ENCODE measurements at places on chromosomes 3 and 15. TPM values are rescaled to one million over a fixed set of nuclear protein-coding genes. Genes with fewer than 3 reads are reported as not detected.
A peak's percentile ranks its signal among the peaks of the same experiment; 100 is the strongest.

Gene DUOXA2
- not detected for total RNA-seq

DNA sequence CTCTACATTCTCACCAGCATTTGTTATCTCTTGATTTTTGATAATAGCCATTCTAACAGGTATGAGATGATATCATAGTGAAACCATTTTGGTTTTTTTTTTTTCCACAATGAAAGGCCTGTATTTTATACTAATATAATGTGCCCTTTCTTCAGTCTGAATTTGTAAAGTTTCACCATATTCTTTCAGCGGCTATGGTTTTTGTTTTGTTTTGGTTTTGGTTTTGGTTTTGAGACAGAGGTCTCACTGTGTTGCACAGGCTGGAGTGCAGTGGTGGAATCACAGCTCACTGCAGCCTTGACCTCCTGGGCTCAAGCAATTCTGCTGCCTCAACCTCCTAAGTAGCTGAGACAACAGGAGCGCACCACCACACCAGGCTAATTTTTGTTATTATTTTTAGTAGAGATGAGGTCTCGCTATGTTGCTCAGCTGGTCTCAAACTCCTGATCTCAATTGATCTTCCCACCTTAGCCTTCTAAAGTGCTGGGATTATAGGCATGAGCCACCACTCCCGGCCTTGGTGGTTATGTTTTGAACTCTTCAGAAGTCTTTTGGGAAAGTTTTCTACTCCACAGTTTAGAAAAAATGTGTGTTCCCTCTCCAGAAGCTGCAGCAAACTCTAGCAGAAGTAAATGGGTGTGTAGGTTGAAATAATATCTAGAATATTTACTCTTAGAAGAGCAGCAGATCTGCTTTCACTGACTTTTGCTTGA, 110.2 kb upstream of the UMPS start:
- no peaks in the 10 kb centered on the region for H3K27me3 ChIP-seq
- H3K4me1 ChIP-seq, result peaks cover 12% of the 10 kb centered on the region
- no peaks in the 10 kb centered on the region for H3K36me3 ChIP-seq

- H3K4me3 ChIP-seq, result no peak overlapping the region
- H3K27me3 ChIP-seq, result no peaks in the 10 kb centered on the region
- DNase-seq, result no peak
- peaks cover 39% of the 10 kb centered on the region for H3K36me3 ChIP-seq
- no peak overlapping the region for H3K27ac ChIP-seq
Observed at GRCh38 chr3:186059192-186059591, 49.7 kb downstream of the ETV5 start.

DNA sequence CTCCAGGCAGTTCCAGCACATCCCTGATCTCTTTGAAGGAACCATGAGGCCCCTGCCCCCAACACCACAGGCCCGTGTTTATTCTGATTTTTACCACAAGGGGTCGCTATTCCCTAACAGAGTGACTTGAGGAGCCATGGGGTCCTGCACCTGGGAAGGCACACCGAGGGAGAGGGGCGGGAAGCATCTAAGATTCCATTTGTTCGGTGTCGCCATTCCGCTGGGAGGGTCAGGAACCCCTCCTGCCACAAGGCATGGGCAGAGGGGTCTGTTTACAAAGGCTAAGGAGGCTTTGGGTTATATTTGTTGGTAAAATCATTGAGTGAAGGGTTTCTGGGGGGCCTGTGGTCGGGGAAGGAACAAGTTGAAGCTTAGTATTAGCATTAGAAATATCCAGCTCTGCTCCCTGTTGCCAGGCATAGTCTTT, 77.1 kb downstream of the WDR76 start:
- no peak overlapping the region for H3K4me3 ChIP-seq
- no peak overlapping the region for H3K27ac ChIP-seq
- H3K36me3 ChIP-seq, result no peaks in the 10 kb centered on the region
- peak; percentile 51 for DNase-seq
- no peaks in the 10 kb centered on the region for H3K4me1 ChIP-seq
- no peaks in the 10 kb centered on the region for H3K27me3 ChIP-seq
